Fibroblast of mammary gland (primary cell): ENCODE measurements at places on chromosomes 12 and 14.

- peak; percentile 1 for DNase-seq
Observed at GRCh38 chr14:87491816-87492215, 501.2 kb downstream of the GALC start.

DNA sequence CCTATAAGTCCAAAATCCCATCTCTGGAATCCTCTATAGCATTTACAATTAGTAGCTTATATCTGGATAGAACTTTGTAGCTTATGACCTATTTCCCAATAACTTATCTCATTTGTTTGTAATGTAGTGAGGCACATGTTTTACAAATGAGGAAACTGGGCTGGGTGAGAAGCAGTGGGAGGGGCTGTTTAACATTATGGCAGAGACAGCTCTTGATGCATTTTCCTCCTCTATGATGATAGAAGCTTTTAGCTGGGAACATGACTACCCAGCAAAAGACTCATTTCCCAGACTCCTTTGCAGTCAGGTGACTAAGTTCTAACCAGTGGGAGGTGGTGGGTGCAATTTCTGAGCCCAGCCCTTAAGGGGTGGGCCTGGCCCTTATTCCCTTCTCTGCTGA lies 179.7 kb downstream of the TTC8 start:
- peak; percentile 79 for DNase-seq

GRCh38 chr14:101788016-101788635 lies 26.6 kb downstream of the PPP2R5C start:
- DNase-seq: peak; percentile 24

GRCh38 chr14:90970167-90970600 lies 90.3 kb downstream of the RPS6KA5 start:
- peak; percentile 37 for DNase-seq

GRCh38 chr12:127176804-127177203 lies 1090.2 kb upstream of the TMEM132C start:
- DNase-seq: no peak

GRCh38 chr12:88298761-88299242 lies 156.7 kb downstream of the TMTC3 start:
- peak; percentile 77 for DNase-seq

GRCh38 chr14:78921856-78922255 lies 751.7 kb downstream of the NRXN3 start:
- peak; percentile 48 for DNase-seq

DNA sequence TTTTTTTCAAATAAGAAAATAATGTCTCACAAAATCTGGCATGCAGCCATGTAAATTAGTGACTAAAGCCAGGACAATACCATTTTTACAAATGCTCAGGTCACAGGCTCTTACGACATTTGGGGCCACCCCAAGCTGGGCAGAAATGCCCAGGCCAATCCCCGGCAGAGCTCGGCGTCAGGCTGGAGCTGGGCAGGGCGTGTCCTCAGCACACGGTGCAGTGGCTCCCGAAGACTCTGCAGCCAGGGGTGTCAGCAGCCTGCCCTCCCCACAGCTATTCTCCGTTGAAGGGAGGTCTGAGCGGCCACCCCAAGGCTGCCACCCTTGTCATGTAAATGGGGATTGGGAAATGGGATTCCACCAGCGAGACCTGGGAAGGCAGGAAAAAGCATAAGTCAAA lies 158.6 kb downstream of the DICER1 start:
- DNase-seq: peak; percentile 5

- DNase-seq: no peak
Observed at GRCh38 chr12:12759234-12759915, 26.1 kb upstream of the APOLD1 start.

DNA sequence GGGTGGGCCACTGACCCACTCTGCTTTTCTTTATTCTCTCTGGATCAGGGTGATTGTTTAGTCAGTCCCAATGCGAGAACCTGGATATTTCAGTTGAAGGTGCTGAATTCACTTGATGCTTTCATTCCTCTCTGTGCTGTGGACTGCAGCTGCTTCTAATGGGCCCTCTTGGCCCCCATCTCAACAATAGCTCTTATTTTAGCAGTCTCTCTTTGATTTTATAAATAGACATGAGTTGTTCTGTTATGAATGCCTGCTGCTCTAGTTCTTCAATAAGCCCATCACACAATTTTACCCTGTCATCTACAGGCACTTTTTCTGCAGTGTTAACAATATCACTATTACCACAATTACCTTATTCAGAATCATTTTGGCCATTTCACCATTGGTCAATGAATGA lies 54.1 kb upstream of the YARS2 start:
- DNase-seq: no peak

DNA sequence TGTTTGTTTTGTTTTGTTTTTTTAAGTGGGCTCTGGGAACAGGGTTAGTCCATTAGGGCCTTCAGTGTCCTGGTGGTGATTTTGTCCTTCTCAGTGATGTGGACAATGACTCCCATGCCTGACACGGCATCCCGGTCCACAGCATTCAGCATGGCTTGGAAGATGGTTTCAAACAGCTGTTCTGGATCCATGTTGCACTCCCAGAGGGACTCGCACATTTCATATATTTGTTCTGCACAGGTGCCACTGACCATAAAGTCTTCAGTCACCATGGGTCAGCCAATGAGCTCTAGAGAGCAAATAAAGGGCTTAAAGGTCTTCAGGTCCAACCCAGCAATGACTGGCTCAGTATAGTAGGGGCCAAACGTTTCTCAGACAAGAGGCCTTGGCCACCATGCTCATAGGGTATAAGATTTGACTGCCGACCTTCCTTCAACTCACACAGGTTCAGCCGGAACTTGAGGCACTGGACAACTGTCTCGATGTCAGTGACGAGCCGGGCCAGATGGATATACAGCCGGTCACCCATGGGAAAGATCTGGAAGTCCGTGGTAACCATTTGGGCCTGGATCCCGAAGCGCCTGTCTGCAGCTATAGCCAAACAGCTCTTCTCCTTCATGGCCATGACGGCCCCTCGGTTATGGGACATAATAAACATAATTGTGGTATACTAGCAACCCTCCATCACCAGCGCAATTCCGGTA lies 18.0 kb downstream of the OR10P1 start:
- DNase-seq: no peak

- DNase-seq: peak; percentile 66
Observed at GRCh38 chr12:45122768-45123380, 72.0 kb upstream of the DBX2 start.

GRCh38 chr12:38516418-38516817 lies 199.8 kb downstream of the ALG10B start:
- no peak for DNase-seq

GRCh38 chr14:32469388-32470160 lies 140.5 kb downstream of the AKAP6 start:
- DNase-seq: peak; percentile 67

GRCh38 chr12:49767333-49767732 lies 26.0 kb downstream of the TMBIM6 start:
- DNase-seq: peak; percentile 25

GRCh38 chr14:90545966-90546751 lies 149.3 kb downstream of the CALM1 start:
- no peak for DNase-seq

- no peak for DNase-seq
Observed at GRCh38 chr12:9947674-9948073, 15.5 kb upstream of the CLEC2A start.

- peak; percentile 71 for DNase-seq
Observed at GRCh38 chr12:96587691-96588090, 98.3 kb downstream of the CFAP54 start.

GRCh38 chr14:78450669-78451318 lies 280.6 kb downstream of the NRXN3 start:
- no peak for DNase-seq

- no peak for DNase-seq
Observed at GRCh38 chr12:33752854-33753253, 269.4 kb upstream of the ALG10 start.

GRCh38 chr12:105445249-105445648 lies 114.8 kb downstream of the C12orf75 start:
- no peak for DNase-seq

GRCh38 chr14:65991104-65991503 lies 495.1 kb upstream of the CCDC196 start:
- no peak for DNase-seq

DNA sequence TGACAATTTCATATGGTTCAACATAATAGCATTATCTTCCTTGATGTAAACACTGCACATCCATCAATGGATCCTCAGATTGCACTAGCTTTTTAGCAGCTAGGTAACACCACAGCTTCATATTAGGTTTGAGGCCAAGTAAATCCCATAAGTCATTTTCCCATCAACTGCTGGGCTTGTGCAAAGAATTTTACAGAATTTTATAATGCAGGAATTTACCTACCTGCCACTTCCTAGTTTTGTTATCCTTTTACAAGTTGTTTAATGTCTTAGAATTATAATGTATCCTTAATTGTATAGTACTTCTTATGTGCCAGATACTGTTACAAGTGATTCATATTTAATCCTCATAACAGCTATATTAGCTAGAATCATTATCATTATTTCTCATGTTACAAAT lies 36.4 kb downstream of the CPNE8 start:
- no peak for DNase-seq

DNA sequence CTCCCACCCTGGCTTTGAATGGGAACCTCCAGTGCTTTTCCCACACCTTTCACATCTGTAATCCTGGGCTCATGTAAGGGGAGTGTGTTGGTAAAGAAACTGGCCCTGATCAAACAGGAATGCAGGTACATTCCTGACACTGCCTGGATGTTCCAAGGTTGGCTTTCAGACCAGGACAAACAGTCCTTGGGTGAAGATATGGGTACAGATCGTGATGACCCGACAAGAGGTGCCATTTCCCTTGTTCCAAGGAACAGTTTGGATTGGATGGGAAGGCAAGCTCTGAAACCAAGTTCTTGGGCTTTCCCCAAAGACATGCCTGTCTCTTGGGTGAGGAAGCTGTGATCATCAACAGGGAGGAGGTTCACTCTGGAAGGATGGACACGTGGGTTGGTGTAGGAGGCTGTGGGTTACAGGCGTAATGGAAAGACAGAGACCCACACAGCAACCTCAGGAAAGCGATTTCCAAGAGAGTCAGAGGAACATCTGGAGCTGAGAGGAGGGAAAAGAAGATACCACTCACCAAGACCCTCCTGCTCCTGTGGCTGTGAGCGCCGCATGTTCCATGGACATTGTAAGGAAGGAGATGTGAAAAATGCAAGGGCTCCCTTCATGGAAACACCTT lies 26.4 kb downstream of the VDR start:
- DNase-seq: no peak

- no peak for DNase-seq
Observed at GRCh38 chr14:81432219-81432661, 32.1 kb upstream of the STON2 start.

DNA sequence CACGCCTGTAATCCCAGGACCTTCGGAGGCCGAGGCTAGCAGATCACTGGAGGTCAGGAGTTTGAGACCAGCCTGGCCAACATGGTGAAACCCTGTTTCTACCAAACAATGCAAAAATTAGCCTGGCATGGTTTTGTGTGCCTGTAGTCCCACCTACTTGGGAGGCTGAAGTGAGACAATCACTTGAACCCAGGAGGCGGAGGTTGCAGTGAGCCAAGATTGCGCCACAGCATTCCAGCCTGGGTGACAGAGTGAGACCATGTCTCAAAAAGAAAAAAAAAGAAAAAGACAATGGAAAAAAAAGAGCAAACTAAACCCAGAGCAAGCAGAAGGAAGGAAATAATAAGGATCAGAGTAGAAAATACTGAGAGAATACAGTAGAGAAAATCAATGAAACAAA lies 5.4 kb downstream of the CHURC1 start:
- DNase-seq: no peak

DNA sequence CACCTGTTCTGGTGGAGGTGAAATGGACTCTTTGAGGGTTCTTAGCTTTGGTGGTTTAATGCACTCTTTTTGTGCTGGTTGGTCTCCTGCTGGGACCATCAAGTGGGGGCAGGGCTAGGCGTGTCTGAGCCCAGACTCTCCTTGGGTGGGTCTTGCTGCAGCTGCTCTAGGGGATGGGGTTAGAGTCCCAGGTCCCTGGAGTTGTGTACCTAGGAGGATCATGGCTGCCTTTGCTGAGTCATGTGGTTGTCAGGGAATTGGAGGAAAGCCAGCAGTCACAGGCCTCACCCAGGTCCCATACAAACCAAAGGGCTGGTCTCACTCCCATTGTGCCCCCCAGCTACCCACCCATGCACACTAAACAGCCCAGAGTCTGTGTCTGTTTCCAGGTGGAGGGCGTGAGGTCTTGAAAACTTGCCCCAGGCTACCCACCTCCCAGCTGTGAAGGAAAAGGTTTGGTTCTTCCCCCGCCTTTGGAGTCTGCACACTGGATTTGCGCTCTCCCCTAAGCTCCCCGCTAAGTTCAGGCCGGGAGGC lies 387.7 kb downstream of the TMTC2 start:
- DNase-seq: no peak

- DNase-seq: peak; percentile 0
Observed at GRCh38 chr12:101173197-101173749, 36.8 kb downstream of the SLC5A8 start.

DNA sequence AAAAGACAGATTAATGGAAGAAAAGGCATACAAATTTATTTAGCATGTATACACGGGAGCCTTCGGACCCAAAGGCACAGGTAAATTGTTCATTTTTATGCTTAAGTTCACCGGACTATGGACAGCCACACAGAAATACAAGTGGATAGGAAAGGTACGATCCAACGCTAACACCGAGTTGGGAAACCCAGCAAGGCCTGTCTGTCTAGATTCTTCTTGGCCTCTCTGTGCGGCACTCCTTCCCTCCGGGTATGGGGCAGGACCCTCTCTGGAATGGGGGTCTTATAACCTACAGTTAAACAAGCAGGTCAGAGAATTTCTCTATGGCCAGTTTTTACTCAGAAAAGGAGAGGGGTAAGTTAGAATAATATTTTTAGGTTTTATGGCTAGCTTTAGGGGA lies 23.4 kb upstream of the ZDHHC17 start:
- no peak for DNase-seq
